Chondrocyte (in vitro differentiated cells): ENCODE measurements at places on chromosomes 13 and 19.

DNA sequence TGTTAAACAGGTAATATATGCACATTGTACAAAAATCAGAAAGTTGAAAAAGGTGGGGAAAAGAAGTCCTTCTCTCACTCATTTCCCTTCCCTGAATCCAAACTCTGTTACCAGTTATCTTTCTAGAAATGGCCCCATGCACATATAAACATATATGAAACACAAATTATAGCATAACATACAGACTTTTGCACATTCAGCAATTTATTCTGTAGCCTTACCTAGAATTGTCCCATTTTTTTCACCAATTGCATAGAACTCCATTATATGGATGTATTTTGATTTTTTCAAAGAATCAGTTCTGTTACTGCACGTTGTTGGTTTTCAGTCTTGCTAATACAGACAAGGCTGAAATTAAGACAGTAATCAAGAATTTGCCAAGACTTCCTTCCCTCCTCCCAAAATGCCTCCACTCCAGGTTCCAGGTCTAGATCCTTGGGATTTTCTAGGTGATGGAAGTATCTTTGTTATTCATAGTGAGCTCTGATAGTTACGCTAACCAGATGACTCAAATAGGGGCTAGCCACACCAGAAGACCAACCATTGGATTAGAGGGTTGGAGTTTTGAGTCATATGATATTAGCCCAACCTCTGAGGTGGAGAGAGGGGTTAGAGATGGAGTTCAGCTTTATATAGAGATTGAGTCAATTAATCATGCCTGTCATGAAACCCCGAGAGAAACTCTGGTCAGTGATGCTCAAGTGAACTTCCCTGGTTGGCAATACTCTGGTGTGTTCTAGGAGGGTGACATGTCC is 30.7 kb downstream of the GPR180 start:
- no peaks in the 10 kb centered on the region for H3K27me3 ChIP-seq
- no peak overlapping the region for H3K4me3 ChIP-seq
- peaks cover 23% of the 10 kb centered on the region for H3K36me3 ChIP-seq
- H3K4me1 ChIP-seq: no peaks in the 10 kb centered on the region
- H3K27ac ChIP-seq: no peak overlapping the region

DNA sequence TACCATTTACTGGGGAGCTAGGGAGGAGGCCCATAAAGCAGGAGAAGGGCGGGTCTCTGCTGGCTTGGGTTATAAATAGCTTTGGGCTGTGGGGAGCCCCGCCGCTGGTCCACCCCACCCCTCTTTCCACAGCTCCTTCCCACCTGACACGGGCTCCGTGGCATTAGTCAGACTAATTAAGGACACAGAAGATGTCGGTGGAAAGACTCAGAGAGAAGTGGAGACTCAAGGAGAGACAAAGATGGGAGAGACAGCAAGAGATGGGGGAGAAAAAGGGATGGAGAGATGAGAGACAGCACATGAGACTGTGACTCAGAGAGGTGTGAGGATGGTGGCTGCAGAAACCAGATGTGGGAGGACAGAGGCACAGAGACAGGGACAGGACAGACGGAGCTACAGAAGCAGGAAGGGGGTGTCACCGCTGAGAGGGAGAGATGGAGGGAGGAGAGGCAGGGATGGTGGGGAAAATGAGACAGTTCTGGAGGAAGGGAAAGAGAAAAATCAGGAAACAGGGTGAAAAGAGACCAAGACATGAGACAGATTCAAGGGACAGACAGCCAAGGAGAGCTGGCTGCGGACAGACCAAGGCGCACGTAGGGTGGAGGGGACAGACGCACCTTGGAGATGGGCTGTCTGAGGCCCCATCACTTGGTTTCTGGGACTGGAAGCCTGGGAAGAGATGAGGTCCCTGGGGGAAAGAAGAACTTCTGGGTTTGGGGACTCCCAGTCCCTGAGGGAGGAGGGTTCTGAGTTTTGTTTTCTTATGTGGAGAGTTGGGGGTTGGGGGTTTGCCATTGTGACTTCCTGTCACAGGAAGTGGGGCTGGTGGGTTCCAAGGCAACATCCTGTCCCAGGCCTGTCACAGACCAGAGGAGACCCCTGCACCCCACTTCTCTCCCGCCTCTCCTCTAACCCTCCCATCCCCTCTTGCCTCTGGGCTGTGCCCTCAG is 4.1 kb downstream of the ARHGEF1 start:
- H3K27ac ChIP-seq: peak overlapping the region; percentile 75
- H3K27me3 ChIP-seq: no peaks in the 10 kb centered on the region
- DNase-seq: no peak
- H3K36me3 ChIP-seq: peaks cover 6% of the 10 kb centered on the region

- H3K4me1 ChIP-seq: peaks cover 18% of the 10 kb centered on the region
- no peak overlapping the region for H3K4me3 ChIP-seq
- no peak overlapping the region for H3K27ac ChIP-seq
- no peaks in the 10 kb centered on the region for H3K36me3 ChIP-seq
Observed at GRCh38 chr13:35711909-35712308, 235.4 kb upstream of the MAB21L1 start.

- H3K36me3 ChIP-seq: no peaks in the 10 kb centered on the region
- DNase-seq: no peak
- peaks cover 7% of the 10 kb centered on the region for H3K27me3 ChIP-seq
- peaks cover 4% of the 10 kb centered on the region for H3K4me1 ChIP-seq
- H3K27ac ChIP-seq: no peak overlapping the region
- H3K4me3 ChIP-seq: no peak overlapping the region
Observed at GRCh38 chr19:28989739-28990138, 223.2 kb downstream of the UQCRFS1 start.

- peaks cover 29% of the 10 kb centered on the region for H3K4me1 ChIP-seq
- H3K36me3 ChIP-seq: peaks cover 22% of the 10 kb centered on the region
- H3K27ac ChIP-seq: no peak overlapping the region
- DNase-seq: no peak
Observed at GRCh38 chr19:47351548-47351947, 2.4 kb downstream of the DHX34 start.

DNA sequence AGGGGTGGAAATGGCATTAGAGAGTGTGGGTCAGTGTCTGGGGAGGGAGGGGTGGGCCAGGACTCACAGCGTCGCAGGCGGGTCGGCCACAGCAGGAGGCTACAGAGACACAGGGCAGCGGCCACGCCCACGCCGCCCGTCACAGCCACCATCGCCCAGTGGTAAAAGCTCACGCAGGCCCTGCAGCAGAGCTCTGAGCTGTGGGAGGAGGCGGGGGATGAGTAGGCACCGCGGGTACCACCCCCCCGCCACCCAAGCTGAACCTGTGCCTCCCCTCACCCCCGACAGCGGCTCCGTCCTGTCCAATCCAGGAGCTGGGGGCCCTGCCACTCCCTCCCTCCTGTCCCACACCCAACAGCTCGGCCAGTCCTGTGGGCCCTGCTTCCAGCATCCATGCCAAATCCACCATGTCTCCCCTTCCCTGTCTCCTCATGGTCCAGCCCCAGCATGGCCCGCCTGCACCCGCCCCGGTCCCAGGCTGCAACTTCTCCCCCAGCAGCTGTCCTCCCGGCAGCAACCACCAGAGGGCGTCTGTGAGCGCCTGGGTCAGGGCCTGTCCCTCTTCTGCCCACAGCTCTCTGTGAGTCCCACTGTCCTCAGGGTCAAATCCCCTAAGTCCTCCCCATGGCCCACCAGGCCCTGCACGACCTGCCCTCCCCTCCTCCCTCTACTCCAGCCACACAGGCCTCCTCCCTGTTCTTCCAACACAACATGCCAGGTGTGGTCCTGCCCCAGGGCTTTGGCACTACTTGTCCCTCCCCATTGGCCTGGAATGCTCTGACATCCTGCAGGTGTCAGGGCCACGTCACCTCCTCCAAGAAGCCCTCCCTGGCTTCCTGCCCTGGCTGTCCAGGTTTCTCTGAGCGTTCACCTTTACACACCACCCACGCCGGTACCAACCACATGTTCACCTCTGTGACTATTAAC is 6.0 kb downstream of the TEKTIP1 start:
- DNase-seq: no peak
- no peak overlapping the region for H3K4me3 ChIP-seq
- H3K4me1 ChIP-seq: no peaks in the 10 kb centered on the region
- H3K27ac ChIP-seq: no peak overlapping the region
- H3K27me3 ChIP-seq: no peaks in the 10 kb centered on the region

- H3K27me3 ChIP-seq: no peaks in the 10 kb centered on the region
- no peak for DNase-seq
- no peak overlapping the region for H3K4me3 ChIP-seq
- H3K36me3 ChIP-seq: peaks cover 1% of the 10 kb centered on the region
Observed at GRCh38 chr19:57111329-57111644, 8.5 kb upstream of the USP29 start.

DNA sequence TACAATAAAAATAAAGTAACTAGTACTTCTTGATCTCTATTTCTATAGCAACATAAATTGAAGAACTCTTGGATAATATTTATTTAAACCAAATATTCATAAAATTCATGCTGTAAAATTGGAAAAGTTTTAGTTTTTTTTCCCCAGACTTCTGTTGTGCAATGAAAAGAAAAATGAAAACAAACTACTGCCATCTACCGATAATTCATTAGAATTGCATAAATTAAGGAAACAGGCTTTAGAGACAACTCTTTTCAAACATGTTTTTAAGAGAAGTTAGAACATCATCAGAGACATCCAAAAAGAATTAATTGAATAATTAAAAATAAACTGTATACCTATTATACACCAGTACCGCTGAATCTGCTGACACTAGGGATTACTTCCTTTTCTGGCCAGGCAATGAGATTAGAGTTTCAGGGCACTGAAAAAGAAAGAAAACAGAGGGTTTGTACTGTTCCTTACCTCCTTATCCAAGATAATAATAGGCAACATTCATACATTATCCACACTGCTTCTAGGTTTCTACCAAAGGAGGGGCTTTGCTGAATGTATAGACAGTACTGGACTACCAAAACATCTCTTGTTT is 4.9 kb downstream of the CCDC122 start:
- H3K27me3 ChIP-seq: no peaks in the 10 kb centered on the region
- no peak overlapping the region for H3K4me3 ChIP-seq
- DNase-seq: no peak
- H3K4me1 ChIP-seq: peaks cover 22% of the 10 kb centered on the region
- H3K27ac ChIP-seq: no peak overlapping the region
- H3K36me3 ChIP-seq: no peaks in the 10 kb centered on the region

DNA sequence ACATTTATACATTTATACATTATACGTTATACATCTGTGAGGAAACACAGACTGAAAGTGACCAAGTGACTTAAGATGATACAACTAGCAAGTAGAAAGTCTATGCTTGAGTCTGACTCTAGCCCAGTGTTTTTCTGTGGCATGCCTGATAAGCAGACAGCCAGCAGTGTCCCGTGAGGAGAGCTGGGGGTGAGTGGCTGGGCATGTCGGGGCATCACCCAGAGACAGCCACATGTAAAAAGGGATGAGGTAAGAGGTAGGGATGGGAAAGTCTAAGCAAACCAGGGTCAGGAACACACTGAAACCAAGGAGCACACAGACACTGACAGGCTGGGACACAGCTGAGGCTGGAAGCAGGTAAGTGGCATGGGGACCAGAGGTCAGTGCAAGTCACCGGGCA is 333.2 kb downstream of the FOXO1 start:
- no peak overlapping the region for H3K27ac ChIP-seq
- H3K4me3 ChIP-seq: no peak overlapping the region
- DNase-seq: no peak
- no peaks in the 10 kb centered on the region for H3K36me3 ChIP-seq
- H3K4me1 ChIP-seq: peaks cover 22% of the 10 kb centered on the region

- peaks cover 10% of the 10 kb centered on the region for H3K36me3 ChIP-seq
- peaks cover 1% of the 10 kb centered on the region for H3K4me1 ChIP-seq
- DNase-seq: peak; percentile 94
- no peak overlapping the region for H3K27ac ChIP-seq
Observed at GRCh38 chr19:13817018-13817614, 21.9 kb downstream of the ZSWIM4 start.

DNA sequence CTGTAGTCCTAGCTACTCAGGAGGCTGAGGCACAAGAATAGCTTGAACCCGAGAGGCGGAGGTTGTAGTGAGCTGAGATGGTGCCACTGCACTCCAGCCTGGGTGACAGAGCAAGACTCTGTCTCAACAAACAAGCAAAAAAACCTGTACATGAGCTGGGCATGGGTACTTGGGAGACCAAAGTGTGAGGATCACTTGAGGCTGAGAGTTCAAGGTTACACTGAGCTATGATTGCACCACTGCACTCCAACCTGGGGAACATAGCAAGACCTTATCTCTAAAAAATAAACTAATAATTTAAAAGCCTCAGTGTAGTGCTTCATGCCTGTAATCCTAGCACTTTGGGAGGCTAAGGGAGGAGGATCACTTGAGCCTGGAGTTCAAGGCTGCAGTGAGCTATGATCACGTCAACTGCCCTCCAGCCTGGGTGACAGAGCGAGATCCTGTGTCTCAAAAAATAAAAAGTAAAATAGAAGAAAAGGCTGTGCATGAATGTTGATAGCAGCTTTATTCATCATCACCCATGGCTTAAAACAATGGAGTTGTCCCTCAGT is 12.3 kb upstream of the DOCK6 start:
- no peak overlapping the region for H3K27ac ChIP-seq
- H3K4me1 ChIP-seq: peaks cover 4% of the 10 kb centered on the region
- H3K4me3 ChIP-seq: no peak overlapping the region

DNA sequence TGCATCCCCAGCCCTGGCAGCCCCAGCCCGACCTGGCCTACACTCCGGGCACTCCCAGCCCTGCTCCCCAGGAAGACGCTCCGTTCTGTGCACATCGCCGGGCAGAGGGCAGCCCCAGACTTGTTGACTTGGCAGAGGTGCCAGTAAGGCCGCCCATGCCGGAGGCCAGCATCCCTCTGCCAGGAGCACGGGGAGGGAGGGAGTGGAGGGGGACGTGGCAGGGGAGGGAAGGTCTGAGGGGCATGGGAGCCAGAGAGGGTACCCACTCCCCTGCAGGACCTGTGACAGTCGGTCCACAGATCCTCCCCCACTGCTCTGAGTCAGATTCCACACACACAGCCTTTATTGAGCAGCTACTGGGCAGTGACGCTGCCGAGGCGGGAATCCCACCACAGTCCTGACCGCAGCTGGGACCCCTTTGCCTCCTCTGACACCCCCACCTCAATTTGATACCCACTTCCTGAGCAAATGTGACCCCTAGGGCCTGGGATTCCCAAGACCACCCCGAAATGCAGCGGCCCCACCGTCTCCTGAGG is 1.9 kb upstream of the NKPD1 start:
- H3K4me3 ChIP-seq: no peak overlapping the region
- DNase-seq: peak; percentile 93
- peaks cover 4% of the 10 kb centered on the region for H3K27me3 ChIP-seq
